Stimulated activated CD8-positive, alpha-beta memory T cell treated with anti-CD3 and anti-CD28 coated beads, Interleukin-12 subunit alpha, Interleukin-12 subunit beta, amount 100 ng/mL, for 4 hours (primary cell): ENCODE measurements at places on chromosomes 6 and 20.

- DNase-seq = no peak
Observed at GRCh38 chr6:147991961-147992360, 350.7 kb upstream of the SASH1 start.

GRCh38 chr6:35089935-35090505 lies 51.1 kb downstream of the TCP11 start:
- no peak for DNase-seq

- DNase-seq = no peak
Observed at GRCh38 chr20:598133-598850, 11.8 kb downstream of the TCF15 start.

GRCh38 chr6:106886081-106886843 lies 88.3 kb downstream of the CD24 start:
- DNase-seq = no peak

DNA sequence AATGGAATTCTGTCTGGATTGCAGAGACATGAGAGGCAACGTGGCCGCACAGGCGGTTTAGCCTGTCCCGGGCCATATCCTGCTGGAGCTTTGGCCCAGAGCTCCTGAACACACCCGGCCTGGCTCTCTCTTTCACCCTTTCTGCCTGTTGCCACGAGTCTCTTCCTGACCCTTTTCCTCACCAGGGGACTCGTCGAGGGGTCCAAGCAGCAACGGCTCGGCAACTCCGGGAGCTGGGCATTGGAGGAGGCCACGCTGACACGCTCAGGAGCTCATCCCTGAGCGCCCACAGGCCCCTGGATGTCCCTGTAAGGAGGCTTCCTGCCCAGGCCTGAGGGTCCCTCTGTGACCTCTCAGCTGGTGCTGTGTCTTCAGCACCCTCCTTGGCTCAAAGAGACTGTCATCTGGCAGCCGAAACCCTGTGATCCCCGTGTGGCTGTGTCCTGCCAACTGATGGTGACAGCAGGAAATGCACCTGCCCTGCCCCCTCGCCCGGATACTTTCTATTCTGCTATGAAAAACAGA lies 103.8 kb downstream of the RNASET2 start:
- DNase-seq = no peak

DNA sequence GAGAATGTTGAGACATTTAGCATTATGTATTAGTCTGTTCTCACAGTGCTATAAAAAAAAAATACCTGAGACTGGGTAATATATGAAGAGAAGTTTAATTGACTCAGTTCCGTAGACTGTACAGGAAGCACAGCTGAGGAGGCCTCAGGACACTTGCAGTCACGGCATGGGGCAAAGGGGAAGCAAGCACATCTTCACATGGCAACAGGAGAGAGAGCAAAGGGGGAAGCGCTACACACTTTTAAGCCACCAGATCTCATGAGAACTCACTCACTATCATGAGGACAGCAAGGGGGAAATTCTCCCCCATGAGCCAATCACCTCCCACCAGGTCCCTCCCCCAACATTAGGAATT lies 26.8 kb upstream of the TFAP2A start:
- DNase-seq = no peak

- DNase-seq = no peak
Observed at GRCh38 chr20:32560989-32561830, 23.9 kb downstream of the NOL4L start.

GRCh38 chr6:144723431-144723830 lies 438.3 kb downstream of the UTRN start:
- DNase-seq = no peak

GRCh38 chr6:89299466-89299850 lies 15.6 kb downstream of the GABRR2 start:
- no peak for DNase-seq

DNA sequence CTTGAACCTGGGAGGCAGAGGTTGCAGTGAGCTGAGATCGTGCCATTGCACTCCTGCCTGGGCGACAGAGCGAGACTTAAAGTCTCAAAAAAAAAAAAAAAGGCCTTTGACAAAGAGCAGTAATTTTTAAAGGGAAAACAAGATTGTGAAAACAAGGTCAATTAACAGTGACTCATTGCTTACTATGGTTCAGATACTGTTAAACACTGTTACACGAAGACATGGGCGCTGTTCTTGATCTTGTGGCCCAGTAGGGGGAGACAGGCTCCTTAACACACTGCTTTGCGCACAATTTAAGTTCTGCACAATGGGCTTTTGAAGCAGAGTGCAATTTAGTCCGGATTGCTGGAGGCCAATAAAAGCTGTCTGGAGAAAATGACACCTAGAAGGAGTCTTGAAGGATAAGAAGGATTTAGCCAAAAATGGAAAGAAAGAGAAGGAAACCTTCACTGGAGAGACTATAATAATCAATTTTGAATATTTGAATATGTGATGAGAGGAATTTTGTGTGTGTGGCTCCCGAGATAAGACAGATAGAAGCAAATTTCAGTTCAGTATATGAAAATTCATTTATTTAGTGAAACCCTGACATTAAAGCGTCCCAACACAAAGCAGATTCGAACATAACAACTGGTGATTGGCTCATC lies 6.0 kb upstream of the LATS1 start:
- DNase-seq = no peak

DNA sequence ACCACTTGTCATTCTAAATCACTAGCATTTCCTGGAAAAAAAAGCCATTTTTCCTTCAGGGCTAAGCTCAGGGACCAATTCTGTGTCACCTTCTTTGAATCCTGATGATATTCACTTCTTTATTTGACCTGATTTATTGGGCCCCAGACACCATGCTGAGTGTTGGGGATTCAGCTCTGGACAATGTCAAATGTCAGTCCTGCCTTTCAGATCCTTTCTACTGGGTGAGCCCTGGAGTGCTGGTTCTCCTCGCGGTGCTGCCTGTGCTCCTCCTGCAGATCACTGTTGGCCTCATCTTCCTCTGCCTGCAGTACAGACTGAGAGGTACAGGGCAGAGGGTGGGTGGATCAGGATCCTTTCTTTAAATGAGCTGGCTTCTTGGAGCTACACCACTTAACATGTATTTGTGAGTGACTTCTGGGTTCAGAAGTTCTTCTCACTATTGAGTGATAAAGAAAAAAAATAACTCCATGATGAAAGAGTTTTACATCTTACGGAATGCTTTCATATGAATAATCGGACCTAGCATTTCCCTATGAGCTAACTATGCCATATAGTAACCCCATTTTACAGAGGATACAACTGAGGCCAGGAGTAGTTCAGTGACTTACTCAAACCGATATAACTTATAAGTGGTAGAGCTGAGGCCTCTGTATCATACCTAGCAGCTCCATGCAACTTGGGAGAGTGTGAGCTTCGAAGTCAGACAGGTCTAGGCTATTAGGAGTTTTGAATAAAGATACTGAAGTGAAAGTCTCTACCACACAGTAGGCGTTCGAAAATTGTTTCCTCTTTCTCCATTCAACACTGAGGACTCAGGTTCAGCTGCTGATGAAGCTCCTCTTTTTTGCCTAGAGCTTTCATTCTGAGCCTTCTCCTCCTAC lies 9.3 kb downstream of the MOG start:
- DNase-seq = no peak

DNA sequence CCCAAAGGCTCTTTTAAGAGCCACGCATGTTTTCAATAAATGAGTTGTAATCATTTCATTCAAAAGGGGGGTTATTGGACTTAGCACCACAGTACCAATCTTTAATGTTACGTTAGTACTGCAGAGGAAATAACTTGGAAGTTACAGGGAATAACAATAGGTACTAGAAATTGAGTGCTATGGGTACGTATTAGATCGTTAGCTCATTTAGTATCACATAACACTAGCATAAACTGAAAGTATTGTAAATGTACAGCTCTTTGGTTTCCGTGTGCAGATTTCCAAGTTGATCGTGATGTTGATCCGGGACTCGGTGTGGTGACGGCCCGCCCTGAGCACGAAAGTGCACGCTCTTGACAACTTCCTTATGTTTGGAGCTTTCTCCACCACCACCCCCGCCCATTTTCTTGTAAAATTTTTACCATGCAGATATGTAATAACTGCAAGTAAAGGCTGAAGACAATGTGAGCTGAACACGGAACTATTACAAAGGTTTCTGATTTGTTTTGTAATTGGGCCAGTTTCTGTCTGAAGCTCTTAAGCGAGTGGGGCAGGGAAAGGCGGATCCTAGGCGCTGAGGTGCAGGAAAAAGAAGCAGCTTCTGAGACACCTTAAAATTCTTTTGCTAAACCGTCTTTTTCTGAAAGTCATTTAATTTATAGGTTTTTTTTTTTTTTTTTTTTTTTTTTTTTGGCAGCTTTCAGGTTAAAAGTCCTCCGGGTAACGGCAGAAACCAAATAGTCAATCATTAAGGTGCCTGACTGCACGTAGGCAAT lies 71.5 kb downstream of the HFE start:
- peak; percentile 30 for DNase-seq

DNA sequence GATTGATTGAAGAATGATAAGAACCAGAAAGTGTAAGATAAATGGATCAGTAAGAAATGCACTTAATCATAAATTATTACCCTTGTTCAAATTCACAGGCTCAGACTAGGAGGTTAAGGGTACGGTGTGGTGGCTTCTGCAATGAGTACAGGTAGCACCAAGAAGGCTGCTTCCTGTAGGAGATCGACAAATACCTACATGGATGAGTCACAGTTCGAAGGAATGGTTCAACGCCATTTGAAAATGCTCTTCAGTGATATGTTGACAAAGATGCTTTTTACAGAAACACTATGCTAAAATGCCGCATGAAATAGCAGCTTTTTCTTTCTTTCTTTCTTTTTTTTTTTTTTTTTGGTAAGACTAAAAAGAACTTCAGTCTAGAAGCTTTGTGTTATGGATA lies 116.2 kb downstream of the DTNBP1 start:
- DNase-seq = no peak

DNA sequence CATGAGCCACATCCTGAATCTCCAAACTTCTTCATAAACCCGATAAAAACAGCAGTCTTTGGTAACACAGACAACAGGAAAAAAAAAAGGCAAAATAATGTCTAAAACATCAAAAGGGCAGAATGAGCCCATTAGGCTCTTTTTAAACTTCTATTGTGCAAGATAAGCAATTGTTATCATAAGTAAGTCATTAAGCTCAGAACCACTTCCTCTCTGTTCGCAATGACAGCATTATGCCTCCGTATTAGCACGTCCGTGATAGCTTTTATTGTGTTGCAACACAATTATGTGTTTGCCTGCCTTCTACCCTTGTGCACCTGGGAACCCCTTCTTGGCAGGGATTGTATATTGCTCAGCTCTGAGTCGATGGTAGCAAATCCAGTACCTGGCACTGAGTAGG lies 147.1 kb downstream of the LRFN2 start:
- no peak for DNase-seq

DNA sequence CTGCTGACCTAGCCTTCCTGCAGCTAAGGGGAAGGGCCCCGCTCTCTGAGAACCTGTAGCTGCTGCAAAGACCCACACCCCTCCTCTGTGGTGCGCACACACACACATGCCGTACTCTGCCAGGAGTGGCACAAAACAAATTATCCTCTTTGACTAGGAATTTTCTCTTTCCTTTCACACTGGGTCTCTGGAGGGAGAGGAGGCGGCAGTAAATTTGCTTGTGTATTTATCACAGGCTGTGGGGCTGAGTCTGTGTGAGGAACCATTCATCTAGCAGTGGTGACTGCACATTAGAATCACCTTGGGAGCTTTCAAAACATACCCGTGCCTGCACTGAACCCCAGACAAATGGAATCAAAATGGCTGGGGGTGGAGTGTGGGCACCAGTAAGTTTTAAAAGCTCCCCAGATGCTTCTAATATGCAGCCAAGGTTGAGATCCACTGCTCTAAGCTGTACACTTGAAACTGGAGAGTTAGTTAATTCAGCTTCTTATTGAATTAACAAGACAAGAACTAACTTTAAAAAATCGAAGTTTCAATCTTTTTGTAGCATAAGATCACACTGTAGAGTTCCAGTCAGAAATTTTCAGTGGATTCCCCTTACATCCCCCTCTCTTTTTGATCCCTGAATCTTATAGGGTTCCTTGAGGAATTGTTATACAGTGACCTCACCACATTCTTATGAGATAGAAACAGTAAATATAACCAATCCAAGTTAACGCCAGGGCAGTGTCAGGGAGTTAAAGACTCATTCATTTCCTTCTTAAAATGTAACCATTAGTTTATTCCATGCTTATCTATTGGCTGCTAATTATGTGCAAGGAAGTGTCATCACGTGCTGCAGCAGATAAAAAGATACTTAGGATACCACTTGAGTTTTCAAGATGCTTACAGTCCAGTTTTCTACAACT lies 29.8 kb upstream of the GMDS start:
- no peak for DNase-seq

- DNase-seq = no peak
Observed at GRCh38 chr20:18645196-18645745, 57.4 kb downstream of the DTD1 start.

- DNase-seq = no peak
Observed at GRCh38 chr20:2984028-2984501, 59.4 kb upstream of the GNRH2 start.
